Lower lobe of right lung (tissue), 2 donors: ENCODE measurements at places on chromosomes 6 and 20. TPM values are rescaled to one million over a fixed set of nuclear protein-coding genes. Genes with fewer than 3 reads are reported as not detected.
A peak's percentile ranks its signal among the peaks of the same experiment; 100 is the strongest.

Gene BHLHE23
- total RNA-seq: not detected

Gene PCNA
- 48.1 TPM for total RNA-seq

- peaks cover 4% of the 10 kb centered on the region for H3K27me3 ChIP-seq
- H3K4me3 ChIP-seq: no peak overlapping the region
- DNase-seq: no peak
- no peaks in the 10 kb centered on the region for H3K4me1 ChIP-seq
- no peak overlapping the region for H3K27ac ChIP-seq
These were observed 114.5 kb downstream of the FAM120B start for GRCh38 chr6:170420791-170421776.

DNA sequence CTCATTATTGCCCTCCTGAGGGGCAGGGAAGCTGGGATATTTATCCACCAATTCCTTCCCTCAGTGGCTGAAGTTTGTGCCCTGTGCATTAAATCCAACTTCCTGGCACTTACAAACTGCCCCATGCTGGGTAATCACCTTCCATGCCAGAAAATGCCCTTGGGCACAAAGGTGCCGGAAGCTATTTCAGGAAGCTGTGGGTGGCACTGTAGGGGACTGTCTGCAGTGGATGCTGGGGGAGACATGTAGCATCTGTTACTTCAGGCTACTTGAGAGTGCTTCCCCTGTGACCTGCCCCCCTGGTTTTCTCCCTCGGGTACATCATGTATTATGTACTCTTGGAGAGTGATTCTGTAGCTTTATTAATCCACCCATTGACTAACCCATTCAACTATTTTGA is 24.7 kb upstream of the RALGAPA2 start:
- H3K27ac ChIP-seq: no peak overlapping the region
- no peaks in the 10 kb centered on the region for H3K36me3 ChIP-seq
- no peak overlapping the region for H3K4me3 ChIP-seq
- no peak for DNase-seq

DNA sequence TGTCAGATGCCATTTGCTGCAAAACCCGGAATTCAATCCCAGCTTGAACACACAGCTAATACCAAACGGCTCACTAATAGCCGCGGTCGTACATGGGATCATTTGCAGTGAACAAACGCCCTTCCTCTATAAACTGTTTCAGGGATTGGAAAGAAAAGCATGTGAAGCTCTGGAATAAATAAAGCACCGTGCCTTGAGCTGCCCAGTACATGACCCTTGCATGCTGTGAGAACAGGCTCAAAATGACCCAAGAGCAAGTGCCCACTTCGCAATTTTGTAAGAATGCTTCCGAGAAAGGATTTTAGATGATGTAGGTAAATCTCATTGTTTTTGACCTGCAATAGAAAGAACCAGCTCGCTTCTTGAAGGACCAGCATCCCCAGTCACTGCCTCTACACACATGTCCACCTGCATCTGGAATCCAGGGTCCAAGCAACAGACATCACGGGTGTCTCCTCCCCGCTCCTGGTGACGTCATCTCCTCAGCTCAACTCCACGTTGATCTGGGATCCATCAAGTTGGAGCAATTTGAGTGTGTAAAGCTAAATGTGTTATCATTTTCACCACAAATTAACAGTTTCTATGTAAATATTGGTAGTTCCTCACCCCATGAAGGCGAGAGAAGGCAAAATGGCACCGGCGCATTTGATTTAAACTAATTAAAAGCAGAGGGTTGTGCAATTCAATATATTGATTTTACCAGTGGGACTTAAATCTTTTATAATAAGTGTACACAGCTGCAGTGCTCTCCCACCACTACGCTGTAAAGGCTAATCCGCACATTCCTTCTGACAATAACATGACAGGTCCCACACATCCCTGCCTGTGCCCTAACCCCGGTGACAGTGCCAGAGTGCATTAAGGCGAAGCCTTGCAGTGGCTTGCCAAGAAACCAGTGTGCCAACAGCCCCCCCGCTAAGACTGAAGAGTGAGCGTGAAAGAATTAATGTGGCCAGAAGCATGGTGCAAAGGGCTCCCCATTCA is 6.2 kb downstream of the BMP7 start:
- no peak overlapping the region for H3K4me3 ChIP-seq
- H3K4me1 ChIP-seq: no peaks in the 10 kb centered on the region
- no peaks in the 10 kb centered on the region for H3K36me3 ChIP-seq
- DNase-seq: no peak
- peaks cover 70% of the 10 kb centered on the region for H3K27me3 ChIP-seq

GRCh38 chr20:17227669-17228623 is 1.1 kb downstream of the PCSK2 start:
- H3K27me3 ChIP-seq: peaks cover 49% of the 10 kb centered on the region
- no peaks in the 10 kb centered on the region for H3K36me3 ChIP-seq
- DNase-seq: peak; percentile 41

- no peak for DNase-seq
- H3K36me3 ChIP-seq: no peaks in the 10 kb centered on the region
- peaks cover 16% of the 10 kb centered on the region for H3K4me1 ChIP-seq
- H3K27me3 ChIP-seq: no peaks in the 10 kb centered on the region
These were observed 36.8 kb downstream of the GNAS start for GRCh38 chr20:58889334-58889760.

GRCh38 chr6:72857791-72858585 is 236.1 kb downstream of the KCNQ5 start:
- no peak for DNase-seq
- no peak overlapping the region for H3K27ac ChIP-seq
- no peaks in the 10 kb centered on the region for H3K27me3 ChIP-seq
- H3K36me3 ChIP-seq: no peaks in the 10 kb centered on the region
- H3K4me3 ChIP-seq: no peak overlapping the region
- H3K4me1 ChIP-seq: no peaks in the 10 kb centered on the region

DNA sequence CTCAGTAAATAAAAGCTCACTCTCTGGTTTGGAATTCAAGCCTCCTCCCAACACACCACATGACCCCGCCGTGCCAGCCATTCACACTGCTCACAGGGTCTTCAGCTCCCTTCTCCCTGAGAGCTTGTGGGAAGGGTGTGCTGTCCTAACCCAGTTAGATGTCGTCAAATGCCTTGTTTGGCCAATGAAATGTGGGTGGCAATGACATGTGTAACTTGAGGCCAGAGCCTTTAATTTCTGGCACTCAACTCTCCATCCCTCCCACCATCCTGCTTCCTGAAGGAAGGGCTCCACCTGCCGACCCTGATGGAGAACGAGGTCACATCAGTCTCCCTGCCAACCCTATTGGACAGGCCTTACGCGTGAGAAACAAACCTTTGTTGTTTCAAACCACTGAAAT is 224.5 kb upstream of the AGPAT4 start:
- DNase-seq: no peak
- no peaks in the 10 kb centered on the region for H3K4me1 ChIP-seq
- H3K36me3 ChIP-seq: no peaks in the 10 kb centered on the region
- no peaks in the 10 kb centered on the region for H3K27me3 ChIP-seq
- no peak overlapping the region for H3K27ac ChIP-seq

Gene C6orf58
- not detected for total RNA-seq

DNA sequence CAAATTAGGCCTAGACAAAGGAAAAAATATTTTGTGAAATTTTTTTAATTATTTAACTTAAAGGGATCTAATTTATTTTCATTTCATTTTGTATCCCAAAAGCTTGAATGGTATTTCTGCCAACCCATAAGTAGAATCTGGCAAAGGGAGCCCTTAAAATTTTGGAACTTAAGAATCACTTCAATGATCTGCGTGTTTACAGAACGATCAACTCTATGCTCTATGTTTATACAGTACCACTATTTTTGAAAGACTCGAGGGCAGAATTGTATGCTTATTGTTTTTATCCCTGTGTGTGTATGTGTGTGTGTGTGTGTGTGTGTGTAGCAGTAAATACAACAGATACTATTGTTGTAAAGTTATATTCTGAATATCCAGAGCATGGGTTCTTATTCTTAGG is 39.2 kb downstream of the METTL24 start:
- no peak overlapping the region for H3K4me3 ChIP-seq
- H3K27ac ChIP-seq: no peak overlapping the region
- H3K27me3 ChIP-seq: no peaks in the 10 kb centered on the region
- no peaks in the 10 kb centered on the region for H3K36me3 ChIP-seq
- peaks cover 16% of the 10 kb centered on the region for H3K4me1 ChIP-seq

Gene CRISP2
- total RNA-seq: 0.83 TPM

Gene ATP6V1G2
- 1.6 TPM for total RNA-seq

GRCh38 chr20:4810426-4811019 is 88.8 kb downstream of the PRND start:
- peak overlapping the region; percentile 84 for H3K27ac ChIP-seq
- peaks cover 93% of the 10 kb centered on the region for H3K4me1 ChIP-seq
- H3K4me3 ChIP-seq: no peak overlapping the region
- DNase-seq: no peak

- no peak for DNase-seq
- H3K27ac ChIP-seq: no peak overlapping the region
- no peak overlapping the region for H3K4me3 ChIP-seq
- H3K27me3 ChIP-seq: no peaks in the 10 kb centered on the region
These were observed 25.8 kb downstream of the SNRNP48 start for GRCh38 chr6:7615611-7616383.

DNA sequence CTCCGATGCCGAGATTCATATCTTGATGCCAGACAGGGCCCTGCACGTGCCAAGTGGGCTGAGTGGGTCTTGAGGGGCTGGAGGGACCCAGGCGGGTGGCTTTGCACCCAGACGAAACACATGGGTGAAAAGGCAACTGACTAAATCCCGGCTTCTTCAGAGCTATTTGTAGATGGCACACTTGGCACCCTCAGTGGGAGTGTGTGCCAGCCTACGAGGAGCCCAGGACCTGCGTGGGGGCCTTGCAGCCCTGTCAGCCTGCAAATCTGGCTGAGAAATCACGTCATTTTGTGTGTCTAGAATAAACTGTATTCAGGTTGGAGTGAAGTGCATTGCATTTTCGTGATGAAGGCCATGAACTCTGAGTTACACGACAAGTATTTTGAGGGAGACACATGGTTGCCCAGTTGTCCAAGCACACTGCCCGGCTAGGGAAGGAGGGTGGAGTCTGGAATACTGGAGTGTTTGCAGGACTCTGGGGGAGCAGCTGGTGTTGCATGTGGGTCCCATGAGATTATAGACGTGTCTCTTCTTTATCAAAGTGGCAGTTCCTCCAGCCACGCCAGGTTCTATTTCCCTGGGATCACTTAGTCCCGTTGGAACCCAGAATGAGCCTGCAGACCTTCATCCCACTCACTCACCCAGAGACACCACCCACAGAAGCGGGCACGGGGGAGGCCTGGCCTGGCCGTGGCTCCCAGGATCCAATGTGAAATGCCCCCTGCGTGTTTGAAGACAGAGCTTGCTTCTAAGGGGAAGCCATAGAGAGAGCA is 60.2 kb downstream of the DLL1 start:
- no peaks in the 10 kb centered on the region for H3K27me3 ChIP-seq
- no peaks in the 10 kb centered on the region for H3K36me3 ChIP-seq
- no peak for DNase-seq

- no peak for DNase-seq
- no peaks in the 10 kb centered on the region for H3K36me3 ChIP-seq
- no peaks in the 10 kb centered on the region for H3K4me1 ChIP-seq
- no peaks in the 10 kb centered on the region for H3K27me3 ChIP-seq
- H3K27ac ChIP-seq: no peak overlapping the region
- no peak overlapping the region for H3K4me3 ChIP-seq
These were observed 282.7 kb downstream of the TBC1D7 start for GRCh38 chr6:13045676-13046075.

GRCh38 chr6:134880487-134881190 is 69.3 kb downstream of the ALDH8A1 start:
- no peaks in the 10 kb centered on the region for H3K36me3 ChIP-seq
- H3K4me3 ChIP-seq: no peak overlapping the region
- H3K27me3 ChIP-seq: peaks cover 5% of the 10 kb centered on the region
- H3K27ac ChIP-seq: no peak overlapping the region

GRCh38 chr6:157556671-157557430 is 175.9 kb downstream of the ZDHHC14 start:
- no peaks in the 10 kb centered on the region for H3K4me1 ChIP-seq
- no peaks in the 10 kb centered on the region for H3K36me3 ChIP-seq
- DNase-seq: no peak
- H3K27ac ChIP-seq: no peak overlapping the region
- no peak overlapping the region for H3K4me3 ChIP-seq
- H3K27me3 ChIP-seq: no peaks in the 10 kb centered on the region

GRCh38 chr6:53724501-53724900 is 58.9 kb upstream of the KLHL31 start:
- H3K4me3 ChIP-seq: no peak overlapping the region
- H3K27ac ChIP-seq: no peak overlapping the region
- H3K27me3 ChIP-seq: no peaks in the 10 kb centered on the region
- no peaks in the 10 kb centered on the region for H3K36me3 ChIP-seq
- peaks cover 7% of the 10 kb centered on the region for H3K4me1 ChIP-seq

- no peaks in the 10 kb centered on the region for H3K27me3 ChIP-seq
- no peak overlapping the region for H3K27ac ChIP-seq
- DNase-seq: no peak
These were observed 169.3 kb downstream of the CD83 start for GRCh38 chr6:14286634-14287428.

DNA sequence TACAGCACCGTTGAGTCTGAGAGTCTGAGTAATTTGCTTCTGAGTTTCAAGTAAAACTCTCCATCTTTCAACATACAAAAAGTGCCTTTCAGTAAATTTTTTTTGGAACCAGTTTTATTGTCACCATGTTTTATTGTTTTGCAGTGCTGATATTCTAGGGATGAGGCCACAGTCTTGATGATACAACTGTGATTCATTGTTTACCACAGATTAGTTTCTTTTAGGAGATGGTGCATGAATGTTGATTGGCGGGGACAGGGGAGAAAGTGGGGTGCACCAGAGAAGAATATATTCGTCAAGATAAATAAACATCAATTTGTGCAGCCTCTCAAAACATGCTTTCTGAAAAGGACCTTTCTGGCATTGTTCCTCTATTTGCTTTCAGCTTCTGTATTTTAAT is 109.0 kb downstream of the MCHR2 start:
- H3K36me3 ChIP-seq: no peaks in the 10 kb centered on the region
- H3K27me3 ChIP-seq: no peaks in the 10 kb centered on the region
- no peaks in the 10 kb centered on the region for H3K4me1 ChIP-seq
- H3K4me3 ChIP-seq: no peak overlapping the region

- no peaks in the 10 kb centered on the region for H3K27me3 ChIP-seq
- no peak overlapping the region for H3K27ac ChIP-seq
- no peaks in the 10 kb centered on the region for H3K4me1 ChIP-seq
- no peak overlapping the region for H3K4me3 ChIP-seq
These were observed 77.0 kb downstream of the PLCB1 start for GRCh38 chr20:8209061-8209460.

DNA sequence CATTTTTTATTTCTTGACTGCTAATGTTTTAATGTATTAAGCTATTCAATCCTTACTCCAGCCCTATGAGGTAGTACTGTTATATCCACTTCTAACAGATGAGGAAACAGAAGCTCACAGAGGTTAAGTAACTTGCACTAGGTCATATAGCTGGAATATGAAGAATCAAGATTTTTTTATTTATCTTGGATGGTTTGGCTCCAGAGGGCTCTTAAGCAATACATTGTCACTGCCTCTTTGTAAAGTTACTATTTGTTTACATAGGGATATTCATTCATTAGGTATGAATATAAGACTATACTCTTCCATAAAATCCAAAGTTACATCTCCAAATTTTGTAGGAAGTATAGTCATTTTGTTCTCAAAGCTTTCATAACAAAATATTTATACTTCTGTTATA is 113.8 kb downstream of the LAMP5 start:
- DNase-seq: no peak
- H3K4me3 ChIP-seq: no peak overlapping the region
- H3K36me3 ChIP-seq: no peaks in the 10 kb centered on the region
- H3K27me3 ChIP-seq: no peaks in the 10 kb centered on the region
- no peak overlapping the region for H3K27ac ChIP-seq
